ENCODE measurements at places on chromosomes 6 and 20.
A peak's percentile ranks its signal among the peaks of the same experiment; 100 is the strongest.

GRCh38 chr6:27141529-27142015, 105.9 kb upstream of the PRSS16 start:
- H3K27me3 ChIP-seq, result no peaks in the 10 kb centered on the region
- peaks cover 39% of the 10 kb centered on the region for H3K4me1 ChIP-seq

DNA sequence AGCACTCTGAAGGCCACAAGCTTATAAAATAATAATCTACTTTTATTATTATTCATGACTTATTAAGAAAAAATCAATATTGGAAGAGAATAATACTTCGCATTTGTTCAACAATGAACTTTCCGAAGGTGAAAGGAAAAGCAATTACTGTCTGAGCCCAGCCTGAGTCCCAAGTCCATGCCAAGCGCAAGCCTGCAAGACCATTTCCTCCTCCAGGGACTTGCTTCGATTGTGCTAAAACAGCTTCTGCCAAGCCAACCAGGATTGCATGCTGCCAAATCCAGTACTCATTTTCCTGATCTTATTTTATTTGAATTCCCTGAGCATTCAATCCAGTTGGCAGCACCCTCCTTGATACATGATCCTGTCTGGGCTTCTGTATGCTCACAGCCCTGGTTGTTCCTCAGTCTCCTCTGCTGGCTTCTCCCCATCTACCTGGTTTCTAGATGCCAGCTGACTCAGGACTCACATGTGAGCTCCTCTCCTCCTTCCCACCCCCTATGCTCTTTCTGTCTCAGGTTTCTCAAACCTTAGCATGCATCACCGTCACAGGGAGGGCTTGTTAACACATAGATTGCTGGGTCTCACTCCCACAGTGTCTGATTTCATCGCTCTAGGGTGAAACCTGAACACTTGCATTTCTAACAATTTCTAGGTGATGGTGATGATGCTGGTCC, 55.9 kb upstream of the PSMF1 start:
- no peaks in the 10 kb centered on the region for H3K4me1 ChIP-seq
- peaks cover under 1% of the 10 kb centered on the region for H3K36me3 ChIP-seq
- H3K27ac ChIP-seq, result no peak overlapping the region

DNA sequence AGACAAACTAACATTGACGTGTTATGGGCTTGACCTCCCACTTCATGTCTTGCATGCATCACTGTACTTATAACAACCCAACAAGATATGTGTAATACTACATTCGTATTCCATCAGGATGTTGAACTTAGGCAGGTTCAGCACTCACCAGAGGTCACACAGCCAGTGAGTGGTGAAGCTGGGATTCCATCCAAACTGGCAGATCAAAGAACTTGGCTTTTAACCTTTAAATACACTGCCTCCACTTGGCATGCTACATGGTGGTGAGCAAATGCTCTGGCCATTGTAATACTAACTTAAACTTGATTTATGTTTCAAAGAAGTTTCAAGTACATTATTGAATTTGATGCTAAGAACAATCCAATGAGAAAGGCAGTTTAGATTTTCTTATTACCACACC, 10.7 kb upstream of the HDDC2 start:
- H3K36me3 ChIP-seq, result no peaks in the 10 kb centered on the region
- DNase-seq, result no peak
- no peaks in the 10 kb centered on the region for H3K4me1 ChIP-seq
- H3K27me3 ChIP-seq, result peaks cover 2% of the 10 kb centered on the region
- no peak overlapping the region for H3K27ac ChIP-seq
- H3K4me3 ChIP-seq, result no peak overlapping the region

- H3K4me3 ChIP-seq, result no peak overlapping the region
- H3K27ac ChIP-seq, result no peak overlapping the region
- H3K4me1 ChIP-seq, result no peaks in the 10 kb centered on the region
- no peaks in the 10 kb centered on the region for H3K36me3 ChIP-seq
- DNase-seq, result no peak
These were observed 1.4 kb downstream of the PHACTR1 start for GRCh38 chr6:12718015-12718414.

DNA sequence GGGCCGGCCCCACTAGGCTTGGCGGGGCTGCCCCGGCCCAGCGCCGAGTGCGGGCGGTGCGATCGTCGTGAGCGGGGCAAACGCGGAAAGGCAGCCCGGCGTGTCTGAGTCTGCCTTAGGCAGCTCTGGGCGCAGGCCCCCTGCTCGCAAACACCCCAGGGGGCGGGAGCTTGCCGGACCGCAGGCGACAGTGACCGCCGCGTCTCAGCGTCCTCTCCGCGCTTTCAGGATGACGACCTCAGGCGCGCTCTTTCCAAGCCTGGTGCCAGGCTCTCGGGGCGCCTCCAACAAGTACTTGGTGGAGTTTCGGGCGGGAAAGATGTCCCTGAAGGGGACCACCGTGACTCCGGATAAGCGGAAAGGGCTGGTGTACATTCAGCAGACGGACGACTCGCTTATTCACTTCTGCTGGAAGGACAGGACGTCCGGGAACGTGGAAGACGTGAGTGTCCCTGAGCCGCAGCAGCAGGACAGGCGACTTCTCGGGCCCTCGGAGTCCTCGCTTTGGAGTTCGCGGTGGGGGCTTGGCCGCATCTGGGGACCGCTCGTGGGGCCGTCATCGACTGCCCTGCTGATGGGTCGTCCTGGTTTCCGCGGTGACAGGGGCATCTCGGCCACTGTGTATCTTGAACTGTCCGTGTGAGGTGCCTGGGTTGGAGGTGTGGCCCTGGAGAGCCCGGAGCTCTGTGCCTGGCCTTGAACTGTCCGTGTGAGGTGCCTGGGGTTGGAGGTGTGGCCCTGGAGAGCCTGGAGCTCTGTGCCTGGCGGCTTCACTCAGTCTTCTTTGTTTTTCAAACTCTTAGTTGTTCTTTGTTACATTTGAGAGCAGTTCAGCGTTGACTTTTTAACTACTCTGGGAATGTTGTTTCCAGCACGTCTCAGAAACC, 786 bp downstream of the ADRM1 start:
- peak overlapping the region; percentile 48 for H3K27ac ChIP-seq
- peak overlapping the region; percentile 89 for H3K4me3 ChIP-seq

GRCh38 chr6:70258483-70258882, 44.4 kb downstream of the COL9A1 start:
- no peak overlapping the region for H3K27ac ChIP-seq
- H3K4me1 ChIP-seq, result no peaks in the 10 kb centered on the region
- H3K36me3 ChIP-seq, result no peaks in the 10 kb centered on the region
- DNase-seq, result no peak
- no peak overlapping the region for H3K4me3 ChIP-seq
- peaks cover 6% of the 10 kb centered on the region for H3K27me3 ChIP-seq

- H3K27me3 ChIP-seq, result no peaks in the 10 kb centered on the region
- H3K27ac ChIP-seq, result peak overlapping the region; percentile 94
- peak; percentile 84 for DNase-seq
- peaks cover 38% of the 10 kb centered on the region for H3K36me3 ChIP-seq
- H3K4me3 ChIP-seq, result no peak overlapping the region
- H3K4me1 ChIP-seq, result peaks cover 78% of the 10 kb centered on the region
These were observed 64.7 kb downstream of the KCNS1 start for GRCh38 chr20:45036044-45036755.

GRCh38 chr6:186340-186965, 105.8 kb upstream of the DUSP22 start:
- H3K4me3 ChIP-seq, result no peak overlapping the region
- no peaks in the 10 kb centered on the region for H3K36me3 ChIP-seq
- H3K4me1 ChIP-seq, result peaks cover 42% of the 10 kb centered on the region
- no peak for DNase-seq

GRCh38 chr6:34714663-34715062, 18.1 kb upstream of the ILRUN start:
- no peak overlapping the region for H3K27ac ChIP-seq
- H3K4me1 ChIP-seq, result no peaks in the 10 kb centered on the region
- H3K4me3 ChIP-seq, result no peak overlapping the region

DNA sequence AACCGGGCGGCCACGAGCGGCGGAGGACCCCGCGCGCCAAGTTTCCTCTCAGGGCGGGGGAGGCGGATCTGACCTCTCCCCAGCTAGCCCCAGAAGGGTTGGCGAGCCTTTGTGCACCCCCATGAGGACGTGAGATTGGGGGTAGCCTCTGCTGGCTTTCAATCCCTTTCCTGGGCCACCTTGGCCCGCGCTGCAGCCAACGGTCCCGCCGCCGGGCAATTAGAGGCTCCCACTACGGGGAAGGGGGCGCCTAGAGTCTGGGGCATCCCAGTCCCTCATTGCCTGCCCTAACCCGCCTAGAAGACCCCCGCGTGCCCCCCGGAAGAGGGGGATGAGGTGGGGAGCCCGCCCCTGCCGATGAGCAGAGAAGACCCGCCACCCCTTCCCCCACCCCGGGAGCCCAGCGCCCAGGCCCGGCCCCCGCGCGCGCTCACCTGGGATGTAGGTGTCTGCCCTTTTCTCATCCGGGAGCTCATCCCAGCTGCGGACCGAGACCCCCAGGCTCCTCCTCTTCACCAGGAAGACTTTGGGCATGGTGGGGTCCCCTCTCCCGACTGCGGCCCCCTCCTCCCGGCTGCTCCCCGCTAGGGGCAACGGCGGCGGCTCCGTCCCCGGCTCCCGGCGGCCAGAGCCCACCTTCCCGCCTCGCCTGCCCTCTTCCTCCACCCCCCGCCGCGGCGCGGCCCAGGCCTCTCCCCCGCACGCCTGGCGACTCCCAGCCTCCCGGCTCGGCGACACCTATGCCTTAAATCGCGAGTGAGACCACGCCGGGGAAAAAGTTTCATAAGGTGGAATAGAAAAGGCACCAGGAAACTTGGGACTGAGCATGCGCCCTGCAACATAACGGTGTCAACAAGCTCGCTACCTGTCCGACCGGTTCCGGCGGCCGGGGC, at the start of gene OVOL2:
TSS of gene OVOL2 (minus strand) at position 816 of the 893 bp plus-strand sequence. CDS start at position 534, 282 bp downstream.
- H3K4me1 ChIP-seq, result peaks cover 14% of the 10 kb centered on the region
- H3K36me3 ChIP-seq, result no peaks in the 10 kb centered on the region
- peak within 1 kb of the TSS; percentile 50 for H3K4me3 ChIP-seq

DNA sequence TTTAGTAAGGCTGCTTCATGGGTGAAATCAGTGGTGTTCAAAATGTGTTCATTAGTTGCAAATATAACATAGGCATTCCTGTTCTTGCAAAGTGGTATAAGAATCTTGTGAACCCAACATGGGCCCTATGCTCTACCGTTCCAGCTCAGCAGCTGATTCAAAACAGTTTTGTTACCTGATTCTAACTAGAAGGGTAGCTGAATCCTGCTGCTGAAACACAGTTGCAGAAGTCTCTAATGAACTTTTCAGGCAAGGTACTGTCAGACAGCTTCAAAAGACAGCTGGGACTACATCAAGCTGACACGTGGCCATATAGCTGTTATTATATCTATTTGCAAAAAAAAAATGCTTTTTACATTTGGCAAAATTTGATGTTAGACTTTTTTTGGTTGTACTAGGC, 22.7 kb downstream of the THEMIS start:
- H3K4me1 ChIP-seq, result peaks cover 58% of the 10 kb centered on the region
- DNase-seq, result no peak
- H3K27me3 ChIP-seq, result no peaks in the 10 kb centered on the region
- no peak overlapping the region for H3K27ac ChIP-seq
- no peak overlapping the region for H3K4me3 ChIP-seq
- H3K36me3 ChIP-seq, result peaks cover 6% of the 10 kb centered on the region

DNA sequence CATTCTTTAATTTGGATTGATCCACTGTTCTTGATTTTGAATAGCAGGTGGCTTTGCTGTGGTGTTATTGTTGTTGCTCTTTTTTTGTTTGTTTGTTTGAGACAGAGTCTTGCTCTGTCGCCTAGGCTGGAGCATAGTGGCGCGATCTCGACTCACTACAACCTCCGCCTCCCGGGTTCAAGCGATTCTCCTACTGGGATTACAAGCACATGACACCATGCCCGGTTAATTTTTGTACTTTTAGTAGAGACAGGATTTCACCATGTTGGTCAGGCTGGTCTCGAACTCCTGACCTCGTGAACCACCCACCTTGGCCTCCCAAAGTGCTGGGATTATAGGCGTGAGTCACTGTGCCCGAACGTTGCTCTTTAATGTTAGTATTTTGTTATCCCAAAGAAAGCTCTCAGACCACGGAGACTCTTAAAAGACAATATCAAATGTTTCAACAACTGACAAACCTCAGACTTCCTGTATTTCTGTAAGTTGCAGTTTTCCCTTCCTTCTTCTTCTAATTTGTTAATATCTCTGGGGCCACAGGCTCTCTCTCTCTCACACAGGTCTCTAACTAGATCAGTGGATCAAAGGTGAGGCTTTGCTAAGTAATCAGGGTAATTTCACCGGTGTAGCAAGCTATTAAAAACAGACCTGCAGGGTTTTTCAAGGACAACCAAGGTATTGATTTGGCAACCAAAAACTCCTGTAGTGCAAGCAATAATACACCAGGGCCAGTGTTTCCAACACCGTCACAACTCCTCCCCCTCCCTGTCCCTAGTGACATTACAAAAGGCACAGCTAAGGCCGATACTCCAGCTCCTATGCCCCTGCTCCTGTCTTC, 48.8 kb upstream of the ZNF217 start:
- peak overlapping the region; percentile 66 for H3K4me3 ChIP-seq
- no peaks in the 10 kb centered on the region for H3K27me3 ChIP-seq
- H3K4me1 ChIP-seq, result peaks cover 40% of the 10 kb centered on the region
- no peaks in the 10 kb centered on the region for H3K36me3 ChIP-seq
- peak; percentile 64 for DNase-seq
- peak overlapping the region; percentile 85 for H3K27ac ChIP-seq

DNA sequence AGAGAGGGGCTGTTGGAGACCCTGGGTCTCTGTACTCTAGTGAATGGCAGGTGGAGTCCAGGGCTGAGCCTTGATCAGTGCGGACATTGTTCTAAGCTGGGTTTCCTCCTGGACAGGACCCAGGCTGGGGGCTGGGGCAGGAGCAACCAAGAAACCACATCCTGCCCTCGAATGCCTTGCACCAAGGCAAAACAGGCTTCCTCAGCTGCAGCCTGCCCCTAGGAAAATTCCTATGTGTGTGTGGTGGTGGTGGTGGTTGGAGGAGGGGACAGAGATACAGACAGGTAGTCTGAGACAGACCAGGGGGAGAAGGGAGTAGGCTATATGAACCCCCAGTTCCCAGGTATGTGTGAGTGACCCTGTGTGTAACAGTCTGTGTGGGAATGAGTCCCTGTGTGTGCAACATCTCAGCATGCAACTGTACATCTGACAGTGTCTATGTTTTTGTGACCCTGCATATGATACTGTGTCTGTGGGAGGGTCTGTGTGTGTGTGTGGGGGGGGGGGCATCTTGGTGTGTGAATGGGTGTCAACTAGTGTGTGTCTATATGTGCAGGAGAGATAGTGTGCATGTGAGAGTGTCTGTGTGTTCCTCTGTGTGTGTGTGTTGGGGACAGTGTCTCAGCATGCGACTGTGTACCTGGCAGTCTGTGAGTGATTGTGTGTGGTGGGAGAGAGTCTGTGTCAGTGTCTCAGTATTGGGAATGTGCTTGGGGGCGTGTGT, 3.0 kb downstream of the GLP1R start:
- no peak overlapping the region for H3K4me3 ChIP-seq
- H3K4me1 ChIP-seq, result peaks cover 23% of the 10 kb centered on the region
- no peaks in the 10 kb centered on the region for H3K36me3 ChIP-seq
- no peak overlapping the region for H3K27ac ChIP-seq
- DNase-seq, result no peak

DNA sequence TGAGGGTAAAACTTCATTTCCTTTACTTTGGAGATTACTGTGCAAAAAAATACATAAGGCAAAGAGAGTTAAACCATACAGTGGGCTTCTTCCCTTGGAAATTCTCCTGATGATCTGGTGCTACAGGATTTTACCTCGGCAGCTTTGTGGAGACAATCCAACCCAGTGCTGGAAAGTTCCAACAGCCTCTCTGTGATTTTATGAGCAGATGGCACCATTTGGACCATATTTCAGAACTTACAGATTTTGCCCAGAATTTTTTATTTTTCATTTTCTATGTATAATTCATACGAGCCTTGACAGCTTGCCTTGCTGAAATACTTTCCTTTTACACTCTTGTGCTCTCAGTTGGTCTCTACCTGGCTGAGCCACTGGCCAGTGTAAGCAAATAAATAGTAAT, 43.3 kb upstream of the TNFRSF21 start:
- H3K4me1 ChIP-seq, result no peaks in the 10 kb centered on the region
- H3K27ac ChIP-seq, result no peak overlapping the region
- DNase-seq, result no peak
- H3K27me3 ChIP-seq, result peaks cover 20% of the 10 kb centered on the region
- H3K36me3 ChIP-seq, result peaks cover 2% of the 10 kb centered on the region
